ENCODE measurements at places on chromosomes 7 and 10.

DNA sequence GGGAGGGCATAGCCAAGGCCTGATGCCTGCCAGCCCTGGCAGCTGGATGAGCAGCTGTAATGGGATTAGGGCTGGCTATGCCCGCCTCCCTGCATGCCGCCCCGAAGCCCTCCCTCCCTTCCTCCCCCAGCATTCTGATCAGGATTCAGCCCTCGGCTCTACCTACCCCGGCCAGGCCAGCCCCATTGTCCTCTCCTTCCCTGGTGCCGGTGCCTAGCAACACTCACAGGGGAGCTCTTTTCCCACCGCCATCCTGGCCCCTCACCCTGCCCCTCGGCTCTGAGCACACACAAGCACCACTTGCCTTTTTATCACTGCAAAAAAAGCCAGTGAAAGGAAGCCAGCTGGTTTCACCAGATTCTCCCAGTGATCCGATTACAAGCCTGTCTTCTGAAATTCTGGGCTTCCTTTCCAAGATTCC, 9.0 kb upstream of the ADCYAP1R1 start:
- DNase-seq = no peak

- DNase-seq = no peak
These were observed 107.2 kb downstream of the HECTD2 start for GRCh38 chr10:91517394-91517793.

- DNase-seq = no peak
These were observed 12.8 kb downstream of the C7orf57 start for GRCh38 chr7:48048113-48048512.

- peak; percentile 68 for DNase-seq
These were observed 492.9 kb upstream of the FOXK1 start for GRCh38 chr7:4189131-4189570.

- DNase-seq = no peak
These were observed 35.0 kb downstream of the TNS3 start for GRCh38 chr7:47546733-47547494.

DNA sequence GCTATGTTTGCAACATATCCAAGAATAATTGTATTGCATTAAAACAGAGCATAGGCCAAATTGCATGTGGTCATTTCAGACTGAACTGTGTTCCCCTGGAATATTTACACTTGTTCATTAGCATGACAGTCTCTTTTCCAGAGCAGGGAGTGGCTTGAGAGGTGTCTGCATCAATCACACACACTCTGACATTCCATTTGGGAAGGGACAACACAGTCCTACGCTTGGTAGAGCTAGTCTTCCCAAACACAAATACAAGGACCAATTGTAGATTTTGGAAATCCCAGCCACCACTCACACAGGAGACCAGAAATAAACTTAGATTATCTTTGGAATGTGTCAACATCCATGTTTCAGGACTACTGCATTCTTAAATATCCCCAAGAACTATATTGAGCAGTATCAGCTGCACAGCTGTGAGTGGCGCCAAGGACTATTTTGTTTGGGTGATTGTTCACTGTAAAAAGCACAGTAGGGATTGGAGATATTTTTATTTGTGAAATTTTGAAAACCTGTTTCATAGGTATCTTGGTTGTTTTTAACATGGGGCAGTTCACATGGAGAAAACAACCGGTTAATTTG, 93.6 kb upstream of the PRR15 start:
- no peak for DNase-seq

DNA sequence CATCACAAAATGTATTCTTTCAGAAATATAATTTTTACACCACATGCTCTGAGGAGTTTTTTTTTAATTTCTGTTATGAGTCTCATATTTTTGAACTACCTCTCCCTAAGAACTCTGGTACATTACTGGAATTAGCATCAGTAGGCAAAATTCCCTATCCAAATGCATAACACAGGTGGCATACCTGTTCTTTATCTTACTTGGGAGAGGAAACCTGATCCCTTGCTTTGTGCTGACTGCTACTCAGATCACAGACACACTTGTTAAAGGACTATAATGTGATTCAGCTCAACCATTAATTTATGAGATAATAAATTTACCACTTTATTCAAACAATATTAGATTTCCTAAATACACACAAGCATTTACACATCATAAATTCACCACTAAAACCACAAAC, 617.2 kb downstream of the GRM8 start:
- DNase-seq = no peak

All from hindlimb muscle (tissue), 1 donor.